ENCODE measurements at places on chromosomes 4 and X. TPM values are rescaled to one million over a fixed set of nuclear protein-coding genes. Genes with fewer than 3 reads are reported as not detected.

Gene TENM3
- total RNA-seq = 1.1 TPM

Gene ANXA10
- total RNA-seq = not detected

Gene HHIP
- total RNA-seq = 0.52 TPM

Gene PRKG2
- 0.26 TPM for total RNA-seq

Gene NXT2
- 21.8 TPM for total RNA-seq

Gene TBC1D14
- total RNA-seq = 37.2 TPM

Gene CT55
- total RNA-seq = not detected

Gene CHRNA9
- total RNA-seq = not detected

Gene SUPT20HL1
- total RNA-seq = 0.22 TPM

Gene SSX2
- total RNA-seq = not detected

Gene PGAM4
- total RNA-seq = not detected

Gene TAF7L
- total RNA-seq = 0.26 TPM

Gene UTP3
- total RNA-seq = 17.9 TPM

Gene IL13RA1
- total RNA-seq = 128 TPM

Gene MAGEB2
- not detected for total RNA-seq

Gene CCDC149
- 15.7 TPM for total RNA-seq

Gene CTAG1A
- total RNA-seq = not detected

Gene EDA
- 0.22 TPM for total RNA-seq

Gene SCML2
- total RNA-seq = 4.2 TPM

Gene C4orf33
- 13.6 TPM for total RNA-seq

Gene HGFAC
- total RNA-seq = 0.32 TPM

Gene MAMLD1
- 8.9 TPM for total RNA-seq

Gene ATP2B3
- under 0.01 TPM for total RNA-seq

Gene FGFBP2
- 2.4 TPM for total RNA-seq

Gene EFHC2
- total RNA-seq = 2.6 TPM

Gene ZXDA
- total RNA-seq = 7.2 TPM

Gene PNMA6A
- total RNA-seq = 0.54 TPM

Gene PTTG2
- 0.26 TPM for total RNA-seq

Gene MSANTD1
- 0.65 TPM for total RNA-seq

Gene UGT8
- total RNA-seq = not detected

Gene SLC2A9
- 5.6 TPM for total RNA-seq

Gene PLAC8
- total RNA-seq = 1.7 TPM

Gene LETM1
- 52.1 TPM for total RNA-seq

Gene YY2
- 2.5 TPM for total RNA-seq

Gene PNCK
- total RNA-seq = 0.65 TPM

Gene ATOH1
- not detected for total RNA-seq

Gene XAGE1A
- total RNA-seq = not detected

Gene UGT2A1
- not detected for total RNA-seq

Gene EDNRA
- total RNA-seq = 0.39 TPM

Gene TMEM35A
- total RNA-seq = 0.52 TPM

Gene PRR32
- not detected for total RNA-seq

Gene ANK2
- total RNA-seq = 87.4 TPM

Gene C1QTNF7
- total RNA-seq = 0.86 TPM

Gene TMEM175
- total RNA-seq = 9.6 TPM

Gene DHRSX
- total RNA-seq = 14.9 TPM

Gene CCDC120
- total RNA-seq = 0.91 TPM

Gene STATH
- total RNA-seq = not detected

Gene TMSB15A
- 3.6 TPM for total RNA-seq

Gene DNAAF6
- not detected for total RNA-seq

Gene CFAP299
- not detected for total RNA-seq

Gene MAGEC3
- not detected for total RNA-seq

Gene SPIN2A
- total RNA-seq = 0.52 TPM

Gene TMPRSS11D
- not detected for total RNA-seq

Gene SPANXB1
- total RNA-seq = not detected

Gene FAM149A
- total RNA-seq = 13.6 TPM

Gene AFM
- total RNA-seq = not detected

Gene NWD2
- total RNA-seq = not detected

Gene IL2RG
- total RNA-seq = 0.32 TPM

Measured in articular chondrocyte of knee joint (primary cell).